ENCODE measurements at places on chromosomes 6 and 20.

- DNase-seq = no peak
These were observed 117.5 kb downstream of the GMPR start for GRCh38 chr6:16355699-16356446.

DNA sequence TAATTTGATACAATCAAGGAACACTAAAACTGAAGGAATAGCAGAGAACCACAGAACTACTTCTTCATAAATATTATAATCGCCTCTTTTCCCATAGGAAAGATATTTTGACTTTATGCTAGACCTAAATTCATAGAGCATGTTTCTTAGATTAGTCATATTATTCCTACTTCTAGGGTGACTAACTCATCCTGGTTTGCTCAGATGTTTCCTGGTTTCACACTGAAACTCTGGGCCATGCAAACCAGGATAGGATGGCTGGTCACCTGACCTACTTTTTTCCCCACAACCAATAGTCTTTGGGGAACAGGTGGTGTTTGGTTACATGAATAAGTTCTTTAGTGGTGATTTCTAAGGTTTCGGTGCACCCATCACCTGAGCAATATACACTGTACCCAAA is 42.8 kb downstream of the MMS22L start:
- no peak for DNase-seq

DNA sequence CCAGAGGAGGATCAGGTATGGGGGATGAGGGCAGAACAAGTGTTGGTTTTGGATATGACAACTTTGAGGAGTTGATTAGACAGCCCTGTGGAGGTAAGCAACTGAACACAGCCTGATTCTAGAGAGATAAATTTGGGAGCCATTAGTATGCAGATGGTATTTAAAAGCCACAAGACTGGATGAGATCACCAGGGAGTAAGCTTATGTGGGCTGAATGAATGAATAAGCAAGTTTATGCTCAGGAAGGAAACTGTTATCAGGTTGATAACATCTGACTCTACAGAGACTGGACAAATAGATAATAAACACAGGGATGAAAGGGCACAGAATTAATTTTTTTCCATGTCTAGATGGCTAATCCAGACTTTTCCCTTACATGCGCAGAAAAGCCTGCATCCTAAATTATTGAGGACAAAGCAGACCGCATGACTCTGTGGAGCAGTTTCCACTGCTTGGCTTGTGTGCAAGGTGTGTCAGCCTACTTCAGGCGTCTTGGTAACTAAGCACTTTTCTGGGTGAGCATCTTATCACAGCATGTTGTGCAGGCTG is 150.6 kb downstream of the GJA10 start:
- no peak for DNase-seq

DNA sequence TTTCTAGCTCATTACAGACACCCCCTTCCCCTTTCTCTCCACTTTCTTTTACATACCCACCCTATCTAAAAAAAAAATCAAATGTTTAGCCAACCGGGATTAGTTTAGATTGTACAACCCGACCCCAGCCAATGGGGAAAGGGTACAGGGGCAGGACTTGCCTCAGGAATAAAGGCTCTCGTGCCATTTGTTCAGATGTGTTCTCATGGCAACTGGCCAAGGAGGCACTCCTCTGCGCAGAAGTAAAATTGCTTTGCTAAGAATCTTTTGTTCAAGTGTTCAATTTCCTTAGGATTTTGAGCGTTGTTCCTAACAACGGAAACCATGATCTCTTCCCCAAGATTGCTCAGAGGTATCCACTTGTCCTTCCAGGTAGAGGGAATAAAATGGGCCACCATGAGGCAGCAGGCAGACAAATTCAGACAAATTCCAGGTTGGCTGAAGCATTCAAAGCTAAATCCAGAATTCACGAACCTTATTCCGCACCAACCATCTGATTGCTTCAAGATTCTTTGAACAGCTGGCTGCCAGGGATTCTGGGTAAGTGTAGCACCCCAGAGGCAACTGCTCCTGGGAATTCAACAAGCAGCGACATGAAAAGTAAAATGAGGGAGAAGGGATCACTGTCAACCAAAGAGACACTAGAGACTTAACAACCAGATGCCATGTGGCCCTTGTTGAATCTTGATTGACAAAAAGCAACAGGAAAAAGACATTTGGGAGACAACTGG is 431.8 kb downstream of the PREX1 start:
- no peak for DNase-seq

DNA sequence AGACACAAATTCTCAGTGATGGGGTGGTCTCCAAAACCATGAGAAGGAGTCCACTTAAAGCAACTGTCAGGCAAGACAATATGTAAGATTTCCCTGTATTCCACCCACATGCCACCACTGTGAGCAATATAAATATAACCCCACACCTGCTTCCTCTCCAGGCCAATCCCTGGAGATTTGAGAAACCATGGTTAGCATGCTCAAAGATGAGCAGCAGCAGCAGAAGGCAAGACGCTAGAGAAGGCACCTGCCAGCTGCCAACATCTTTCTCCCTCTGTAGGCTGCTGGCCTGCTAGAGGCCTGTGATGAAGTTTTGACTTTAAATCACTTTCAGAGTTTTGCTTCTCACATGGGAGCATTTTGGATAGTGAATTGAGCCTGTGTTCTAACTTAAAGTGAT is 7.9 kb upstream of the SOD2 start:
- no peak for DNase-seq

All from activated naive CD4-positive, alpha-beta T cell treated with Interleukin-2 at 50 U/mL for 16 hours (primary cell).